ENCODE measurements at places on chromosomes 5 and 9.
A peak's percentile ranks its signal among the peaks of the same experiment; 100 is the strongest.

- DNase-seq, result no peak
Observed at GRCh38 chr5:34811706-34812105, 27.3 kb upstream of the TTC23L start.

- no peak for DNase-seq
Observed at GRCh38 chr5:58241389-58241788, 218.5 kb downstream of the PLK2 start.

DNA sequence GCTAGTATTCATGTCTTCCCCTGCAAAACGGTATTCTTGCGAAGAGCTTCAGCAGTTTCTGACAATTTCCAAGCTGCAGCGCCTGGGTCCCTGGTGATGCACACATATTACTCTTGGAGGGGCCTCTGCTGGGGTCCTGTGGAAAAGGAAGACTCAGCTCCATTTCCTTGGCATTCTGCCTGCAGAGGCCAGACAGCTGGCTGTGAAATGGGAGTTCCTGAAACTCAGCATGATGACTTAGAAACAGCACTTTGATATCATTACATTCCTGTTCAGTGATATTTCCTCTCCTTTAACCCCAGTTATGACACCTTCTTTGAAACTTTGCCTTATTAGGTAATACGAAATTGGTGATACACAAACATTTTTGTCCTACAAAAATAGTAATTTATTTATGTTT lies 98.5 kb downstream of the APBA1 start:
- DNase-seq, result no peak

- DNase-seq, result peak; percentile 37
Observed at GRCh38 chr5:154058055-154059038, 19.6 kb downstream of the MFAP3 start.

DNA sequence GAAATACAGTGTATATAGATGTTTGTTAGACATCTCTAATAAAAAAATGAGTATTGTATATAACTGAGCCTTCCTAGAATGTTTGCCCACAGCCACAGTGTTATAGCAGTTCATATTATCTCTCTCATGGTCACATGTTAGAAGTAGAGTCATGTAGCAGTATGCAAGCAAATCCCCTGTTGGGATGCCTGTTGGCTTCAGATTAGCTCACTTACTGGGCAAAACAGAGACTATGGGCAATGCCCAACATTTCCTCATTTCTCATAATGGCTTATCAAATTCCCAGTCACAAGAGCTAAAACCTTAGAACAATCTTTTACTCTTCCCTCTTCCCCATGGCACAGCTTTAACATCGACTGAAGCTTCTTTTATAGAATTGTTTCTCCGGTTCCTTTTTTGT lies 27.0 kb upstream of the PDCD1LG2 start:
- DNase-seq, result no peak
